AG20443 (cell line): ENCODE measurements at places on chromosomes 1 and 21.

GRCh38 chr1:98387701-98388100, 273.8 kb upstream of the SNX7 start:
- no peak for DNase-seq

GRCh38 chr1:238898856-238899255, 487.5 kb upstream of the CHRM3 start:
- no peak for DNase-seq

GRCh38 chr1:203796236-203796605, 798 bp downstream of the ZBED6 start:
- no peak for DNase-seq

DNA sequence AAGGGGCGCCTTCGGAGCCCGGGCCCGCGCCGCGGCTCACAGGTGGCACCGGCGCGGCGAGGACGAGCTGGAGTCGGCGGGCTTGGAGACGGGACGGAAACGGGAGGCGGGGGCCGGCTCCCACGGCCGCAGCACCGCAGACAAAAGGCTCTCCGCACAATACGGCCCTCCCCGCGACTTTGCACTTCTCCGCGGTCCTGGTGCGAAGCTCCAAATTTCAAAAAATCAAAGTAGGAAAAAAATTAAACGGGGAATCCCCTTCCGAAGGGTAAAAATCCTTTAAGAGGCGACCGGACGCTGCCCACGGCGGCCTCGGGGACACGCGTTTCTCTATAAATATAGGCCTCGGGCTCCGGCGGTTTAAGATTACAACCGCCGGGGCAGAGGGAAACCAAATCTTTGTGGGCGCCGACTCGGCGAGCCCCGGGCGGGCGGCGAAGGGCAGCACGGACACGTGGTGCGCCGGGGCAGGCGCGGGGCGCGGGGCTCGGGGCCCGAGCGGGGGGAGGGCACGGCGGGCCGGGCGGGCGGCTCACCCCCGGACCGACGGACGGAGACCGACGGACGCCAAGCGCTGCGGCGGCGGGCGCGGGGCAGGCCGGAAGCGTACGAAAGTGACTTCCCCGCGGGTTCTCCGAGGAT, 453 bp downstream of the PABPC4 start:
- peak; percentile 70 for DNase-seq

GRCh38 chr21:36122977-36123376, 11.9 kb upstream of the CBR3 start:
- DNase-seq = no peak

GRCh38 chr1:91883470-91883869, 2.5 kb downstream of the TGFBR3 start:
- DNase-seq = peak; percentile 45

GRCh38 chr21:15063081-15063813, 1.6 kb downstream of the NRIP1 start:
- DNase-seq = no peak

GRCh38 chr1:152111515-152111968, 3.7 kb downstream of the TCHH start:
- DNase-seq = peak; percentile 22

- no peak for DNase-seq
Observed at GRCh38 chr1:181595234-181595633, 111.9 kb downstream of the CACNA1E start.

DNA sequence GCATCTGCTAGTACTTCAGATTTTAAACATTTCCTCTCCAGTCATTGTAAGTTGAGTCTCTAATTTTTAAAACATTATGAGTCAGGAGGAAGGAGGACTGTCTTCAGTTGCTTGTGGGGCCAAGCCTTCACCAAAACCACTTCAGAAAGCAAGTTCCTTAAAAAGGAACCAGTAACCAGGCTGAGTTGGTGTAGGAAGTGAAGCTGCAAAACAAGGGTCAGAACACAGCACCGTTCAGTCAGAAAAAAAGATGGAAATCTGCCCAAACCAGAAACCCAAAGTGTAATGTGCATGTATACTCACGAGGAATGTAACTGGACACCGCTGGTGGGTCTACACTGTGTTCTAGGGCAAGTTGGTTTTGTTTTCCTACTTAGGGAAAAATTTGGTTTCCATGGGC, 402.1 kb downstream of the SETD4 start:
- peak; percentile 57 for DNase-seq

DNA sequence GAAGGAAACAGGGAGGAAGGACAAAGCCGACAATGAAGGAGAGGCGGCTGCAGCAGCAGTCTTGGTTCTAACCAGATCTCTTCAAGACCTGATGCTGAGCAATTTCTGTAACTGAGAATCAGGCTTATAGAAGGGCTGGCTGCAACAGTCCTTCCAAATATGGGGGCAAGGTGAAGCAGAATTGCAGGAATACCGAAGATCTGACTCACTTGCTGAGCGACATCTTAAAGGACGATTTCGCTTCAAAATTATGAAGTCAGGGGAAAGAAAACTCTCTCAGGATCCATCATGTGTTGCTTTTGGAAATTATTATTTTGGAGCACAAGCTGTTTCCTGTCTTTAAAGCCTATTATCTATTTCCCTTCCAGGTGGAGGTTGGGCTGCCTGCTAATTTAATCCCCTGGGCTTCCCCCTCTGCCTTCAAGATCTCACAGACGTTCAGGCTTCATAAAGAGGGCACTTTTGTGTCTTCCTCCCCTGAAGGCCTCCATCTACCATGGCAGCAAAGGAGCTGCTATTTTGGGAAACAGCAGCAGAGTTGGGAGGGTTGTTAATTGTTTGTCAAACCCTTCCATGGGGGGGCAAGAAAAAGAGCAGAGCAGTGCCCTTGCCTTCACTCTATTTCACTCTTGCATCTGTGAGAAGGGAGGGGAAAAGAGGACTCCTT, 10.8 kb upstream of the IER5 start:
- peak; percentile 60 for DNase-seq

GRCh38 chr1:160081261-160081936, at the start of gene KCNJ9:
KCNJ9 (plus strand) TSS chr1:160081538; CDS start chr1:160084031, 2,493 bp downstream.
- peak; percentile 51 for DNase-seq

GRCh38 chr1:230431527-230431926, 5.4 kb upstream of the PGBD5 start:
- DNase-seq = no peak

DNA sequence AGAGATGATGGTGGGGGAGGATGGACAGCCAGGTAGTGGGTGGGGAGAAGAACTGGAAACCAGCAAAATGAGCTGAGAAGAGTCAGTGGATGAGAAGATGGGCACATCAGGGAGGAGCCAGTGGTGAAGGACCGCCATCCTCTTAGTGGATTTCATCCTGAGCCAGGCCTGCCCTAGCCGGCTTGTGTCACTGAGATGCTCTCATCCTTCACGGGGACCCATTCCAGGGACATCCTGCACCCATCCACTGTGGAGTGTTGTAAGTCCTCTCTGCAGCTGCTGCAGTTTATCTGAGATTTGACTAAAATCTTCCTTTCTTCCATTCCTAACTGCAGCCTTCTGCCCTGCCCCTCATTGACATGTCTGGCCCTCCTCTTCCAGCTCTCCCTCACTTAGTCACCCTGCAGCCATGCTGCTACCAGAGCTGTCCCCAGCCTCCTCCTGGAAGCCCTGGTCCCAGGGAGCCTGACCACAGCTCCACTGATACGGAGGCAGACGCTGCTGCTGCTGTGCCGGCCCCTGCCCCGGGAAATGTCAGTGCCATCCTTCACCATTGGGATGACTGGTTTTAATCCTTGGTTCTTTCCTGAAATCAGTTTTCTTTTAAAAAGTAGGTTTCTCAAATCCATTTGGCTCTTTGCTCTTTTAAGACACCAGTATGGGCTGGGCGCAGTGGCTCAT, 33.2 kb downstream of the STUM start:
- DNase-seq = no peak

DNA sequence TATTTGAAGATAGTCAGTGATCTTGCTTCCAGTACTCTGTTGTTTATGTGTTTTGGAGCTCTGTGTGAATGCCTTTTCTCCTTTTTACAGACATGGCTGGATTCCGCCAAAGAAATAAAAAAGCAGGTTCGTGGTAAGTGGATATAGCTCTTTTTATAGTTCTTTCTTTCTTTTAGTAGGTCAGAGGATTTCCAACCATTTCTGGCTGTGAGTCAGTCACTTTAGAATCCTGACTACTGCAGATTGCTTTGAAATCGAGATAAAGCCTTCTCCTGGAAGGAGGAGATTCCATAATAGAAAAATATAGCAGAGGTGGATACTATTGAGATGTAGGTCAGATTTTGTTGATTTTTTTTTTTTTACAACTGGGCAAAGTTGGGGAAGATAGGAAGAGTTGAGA, 97.4 kb downstream of the EPB41 start:
- DNase-seq = no peak

DNA sequence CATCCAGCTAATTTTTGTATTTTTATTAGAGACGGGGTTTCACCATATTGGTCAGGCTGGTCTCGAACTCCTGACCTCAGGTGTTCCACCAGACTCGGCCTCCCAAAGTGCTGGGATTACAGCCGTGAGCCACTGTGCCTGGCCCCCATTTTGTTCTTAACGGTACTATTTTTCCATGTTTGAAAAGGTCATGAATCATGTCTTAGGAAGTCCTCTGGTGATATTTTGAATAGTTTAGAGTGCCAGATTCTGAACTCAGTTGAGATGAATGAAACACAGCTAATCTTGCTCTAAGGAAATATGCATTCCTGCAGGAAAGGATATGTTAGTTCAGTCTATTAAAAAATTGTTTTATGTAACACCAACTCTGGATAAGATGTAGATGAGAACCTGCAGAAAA, 62.6 kb upstream of the ATP2B4 start:
- DNase-seq = peak; percentile 35

- peak; percentile 54 for DNase-seq
Observed at GRCh38 chr21:35257413-35257812, 208.3 kb upstream of the RUNX1 start.

DNA sequence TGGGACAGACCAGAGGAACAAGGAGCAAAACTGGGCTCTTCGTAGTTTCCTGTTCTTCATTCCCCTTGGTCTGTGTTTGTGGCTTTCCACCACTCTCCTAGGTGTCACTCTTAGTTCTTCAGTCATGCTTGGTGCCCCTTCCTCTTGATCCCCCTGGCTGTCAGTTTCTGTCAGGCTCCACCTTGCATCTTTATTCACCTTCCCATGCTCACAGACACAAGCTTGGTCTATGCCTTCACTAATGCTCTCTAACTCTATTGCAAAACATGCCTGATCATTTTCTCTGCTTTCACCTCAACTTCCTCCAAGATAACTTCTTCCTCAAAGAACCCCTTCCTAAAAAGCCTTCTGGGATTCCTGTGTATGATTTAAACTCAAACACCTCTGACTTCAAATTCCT, 122.9 kb downstream of the GLUL start:
- no peak for DNase-seq

DNA sequence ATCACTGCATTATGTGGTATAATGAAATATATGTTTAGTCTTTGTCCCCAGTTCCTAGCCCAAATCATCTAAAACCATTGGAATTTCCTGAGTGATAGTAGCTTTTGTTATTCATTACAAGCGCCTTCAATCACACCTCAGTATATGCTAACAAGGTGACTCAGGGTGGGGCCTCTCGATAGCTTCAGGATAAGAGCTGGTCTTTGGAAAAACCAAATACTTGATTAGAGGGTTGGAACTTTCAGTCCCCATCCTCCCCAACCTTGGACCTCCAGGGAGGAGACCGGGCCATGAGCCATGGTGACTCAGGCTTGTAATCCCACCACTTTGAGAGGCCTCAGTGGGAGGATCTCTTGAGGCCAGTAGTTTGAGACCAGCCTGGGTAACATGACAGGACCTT, 5.1 kb upstream of the BRDT start:
- no peak for DNase-seq

- DNase-seq = peak; percentile 78
Observed at GRCh38 chr1:84442256-84442655, 36.8 kb upstream of the RPF1 start.

- DNase-seq = no peak
Observed at GRCh38 chr21:46354046-46354445, 30.1 kb downstream of the PCNT start.

DNA sequence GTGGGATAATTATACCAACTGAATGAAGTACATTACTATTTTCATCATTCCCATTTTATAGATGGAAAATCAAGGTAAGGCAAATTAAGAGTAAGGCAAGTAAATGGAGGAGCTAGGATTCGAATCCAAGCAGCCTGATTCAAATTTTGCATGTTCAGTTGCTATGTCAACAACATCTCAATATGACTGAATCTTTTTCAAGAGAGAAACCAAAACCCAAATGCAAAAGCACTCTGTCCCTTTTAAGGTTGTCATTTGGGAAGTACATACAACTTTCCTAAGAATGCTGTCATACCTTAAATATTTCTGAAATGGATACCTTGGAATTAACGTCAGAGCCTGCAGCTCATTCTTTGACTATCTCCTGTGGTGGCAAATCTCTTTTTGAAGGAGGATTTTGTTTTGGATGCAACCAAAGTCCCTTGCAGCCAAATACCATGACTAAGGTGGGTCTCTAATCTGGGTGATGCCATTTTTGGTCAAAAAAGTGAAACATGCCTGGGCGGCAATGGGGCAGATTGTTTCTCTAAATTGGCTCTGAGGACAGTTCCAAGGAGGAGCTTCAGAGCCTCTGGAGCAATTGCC, 25.4 kb downstream of the ADAMTS1 start:
- no peak for DNase-seq

DNA sequence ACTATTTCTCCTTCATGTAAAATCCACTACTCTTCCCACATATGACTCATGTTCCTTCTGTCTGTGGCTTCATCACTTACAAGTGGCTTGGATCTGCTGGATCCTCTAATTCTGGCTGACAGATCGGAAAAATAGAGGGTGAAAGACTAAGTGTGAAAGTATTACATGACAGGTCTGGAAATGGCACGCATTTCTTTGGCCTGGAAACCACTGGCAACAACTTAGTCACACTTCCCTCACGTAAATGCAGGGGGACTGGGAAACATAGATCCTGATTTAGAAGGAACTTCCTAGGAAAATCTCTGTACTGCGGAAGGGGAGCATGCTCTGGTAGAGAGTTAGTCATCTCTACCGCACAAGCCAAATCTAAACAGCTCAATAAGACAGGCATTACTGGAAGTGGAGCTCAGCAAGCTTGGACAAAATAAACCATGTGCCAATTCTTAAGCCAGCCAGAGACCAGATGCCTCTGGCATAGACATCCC, 305.4 kb upstream of the PTBP2 start:
- DNase-seq = peak; percentile 80
